Cerebellar nuclear complex (tissue), 1 donor: ENCODE measurements at places on chromosomes 4 and X.

- DNase-seq: no peak
Measured at GRCh38 chr4:7844594-7844991, 95.1 kb downstream of the AFAP1 start.

DNA sequence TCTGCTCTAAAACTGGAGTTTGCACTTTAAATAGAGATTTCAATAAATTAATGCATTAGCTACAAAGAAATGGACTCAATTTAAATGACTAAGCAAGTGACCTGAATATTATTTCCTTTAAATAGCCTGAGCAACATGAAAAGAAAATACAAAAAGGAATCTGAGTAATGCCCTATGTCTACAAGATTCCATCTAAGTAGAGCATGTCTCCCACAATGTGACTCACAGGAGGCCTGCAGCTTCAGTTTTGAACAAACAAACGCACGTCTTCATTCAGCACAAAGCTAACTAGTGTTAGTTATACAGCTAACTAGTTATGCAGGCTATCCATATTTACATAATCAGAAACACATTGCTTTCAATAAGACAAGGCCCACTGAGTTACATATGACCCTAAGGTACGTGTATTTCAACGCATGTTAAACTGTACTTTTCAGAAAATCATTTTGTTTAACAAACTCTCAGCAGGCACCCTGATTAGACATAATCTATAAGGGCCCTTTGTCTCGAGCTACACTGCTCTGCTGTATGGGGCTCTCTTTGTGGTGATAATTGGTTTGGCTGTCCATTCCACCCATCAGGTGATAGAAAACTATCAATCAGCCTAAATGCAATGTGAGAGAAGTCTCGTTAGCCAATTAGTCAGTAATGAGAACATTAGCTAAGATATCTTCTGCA, 116.5 kb downstream of the MAML3 start:
- no peak for DNase-seq

DNA sequence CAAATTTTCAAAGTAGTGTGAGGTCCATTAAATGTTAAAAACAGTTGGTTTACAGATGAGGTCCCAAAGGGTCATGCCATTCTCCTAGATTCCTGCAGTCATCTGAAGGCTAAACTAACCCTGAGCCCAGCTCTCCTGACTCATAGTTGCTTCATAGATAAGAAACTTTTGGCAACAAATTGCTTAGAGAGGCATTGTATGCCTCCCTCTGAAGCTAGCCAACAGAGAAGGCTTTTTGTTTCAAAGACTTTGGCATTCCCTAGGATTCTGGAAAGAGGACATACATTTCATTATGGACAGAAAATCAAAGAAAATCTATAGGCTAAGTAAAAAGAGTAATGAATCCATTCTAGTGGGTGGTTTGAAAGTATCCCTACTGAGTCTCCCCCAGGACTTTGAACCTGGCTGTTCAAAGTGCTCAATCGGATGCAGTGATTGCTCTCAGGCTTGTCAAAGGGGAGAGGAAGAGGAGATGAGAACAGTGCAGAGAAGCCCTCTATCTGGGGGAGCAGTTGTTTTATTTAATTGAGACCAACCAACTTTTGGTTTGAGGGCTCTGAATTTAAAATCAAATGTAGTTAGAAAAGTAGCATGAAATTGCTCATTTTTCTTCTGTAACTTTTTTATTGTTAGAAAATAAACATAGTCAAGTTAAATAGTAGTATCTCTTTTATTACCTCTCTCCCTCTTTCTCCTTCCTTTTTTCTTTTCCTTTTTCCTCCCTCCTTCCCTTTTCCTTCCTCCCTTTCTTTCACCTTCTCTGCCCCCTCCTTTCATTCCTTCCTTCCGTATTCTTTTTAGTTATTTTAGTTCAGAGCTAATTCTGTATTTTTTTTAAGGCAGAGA, 72.3 kb upstream of the ZNF518B start:
- no peak for DNase-seq

- DNase-seq: no peak
Measured at GRCh38 chr4:123403080-123403604, 6.5 kb downstream of the SPRY1 start.

GRCh38 chr4:116453127-116453526, 632.2 kb downstream of the TRAM1L1 start:
- no peak for DNase-seq

- DNase-seq: no peak
Measured at GRCh38 chr4:1597021-1597931, 86.8 kb downstream of the FAM53A start.

GRCh38 chr4:24775032-24775605, 20.3 kb upstream of the SOD3 start:
- no peak for DNase-seq

- no peak for DNase-seq
Measured at GRCh38 chrX:152641996-152642395, 4.3 kb downstream of the GABRQ start.

DNA sequence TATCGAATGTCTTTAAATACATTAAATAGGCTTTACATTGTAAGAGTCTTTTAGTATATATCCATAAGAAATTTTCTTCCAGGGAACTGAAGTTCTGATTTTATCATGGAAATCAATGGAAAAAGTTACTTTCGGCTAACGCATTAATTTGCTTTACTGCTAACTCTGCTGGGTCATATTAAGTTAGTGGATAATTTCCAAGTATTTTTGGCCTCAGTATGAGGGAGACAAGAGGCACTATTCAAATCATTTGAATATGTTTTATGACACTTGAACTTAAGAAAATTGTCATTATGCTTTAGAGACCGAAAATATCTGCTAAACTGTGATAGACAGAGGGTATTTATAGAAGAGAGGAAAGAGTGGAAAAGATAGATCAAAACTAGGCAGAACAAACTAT, 237.5 kb downstream of the PCDH7 start:
- no peak for DNase-seq

GRCh38 chr4:140103676-140104075, 50.3 kb downstream of the MAML3 start:
- DNase-seq: no peak

GRCh38 chr4:8164194-8164565, 5.6 kb upstream of the ABLIM2 start:
- no peak for DNase-seq

DNA sequence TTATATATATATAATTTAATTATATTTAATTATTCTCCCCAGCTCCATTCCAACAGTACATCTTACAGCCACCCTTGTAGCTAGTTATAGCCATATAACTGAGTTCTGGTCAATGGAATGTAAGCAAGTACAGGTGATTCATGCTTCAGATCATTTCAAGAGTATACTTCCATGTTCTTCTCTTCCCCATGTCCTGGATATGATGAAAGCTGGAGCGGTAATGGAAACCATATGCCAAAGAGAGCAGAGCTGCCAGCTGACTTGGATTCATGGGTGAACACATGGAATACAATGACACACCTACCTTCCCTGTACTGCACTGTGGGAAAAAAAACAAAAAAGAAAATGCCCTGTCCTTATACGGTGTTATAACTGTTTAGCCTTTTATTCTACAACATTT, 17.5 kb upstream of the CORIN start:
- DNase-seq: no peak
